ENCODE measurements at places on chromosomes 16 and 17. TPM values are rescaled to one million over a fixed set of nuclear protein-coding genes. Genes with fewer than 3 reads are reported as not detected.

The EVI2B gene
- not detected for total RNA-seq

The GLIS2 gene
- total RNA-seq = 4.4 TPM

The HS3ST3B1 gene
- 11.5 TPM for total RNA-seq

The MARCHF10 gene
- not detected for total RNA-seq

The FOXL1 gene
- 27.3 TPM for total RNA-seq

The NEUROD2 gene
- total RNA-seq = not detected

The SLX4 gene
- total RNA-seq = 6.7 TPM

The CTF1 gene
- total RNA-seq = 6.1 TPM

The ACSM3 gene
- 0.29 TPM for total RNA-seq

The HAP1 gene
- under 0.01 TPM for total RNA-seq

The FOXK2 gene
- 46.1 TPM for total RNA-seq

The ALOXE3 gene
- total RNA-seq = under 0.01 TPM

The C16orf92 gene
- not detected for total RNA-seq

The CD7 gene
- total RNA-seq = 0.66 TPM

The APOBR gene
- not detected for total RNA-seq

The C16orf89 gene
- under 0.01 TPM for total RNA-seq

The SULT1A2 gene
- 0.15 TPM for total RNA-seq

The WDR81 gene
- 63.8 TPM for total RNA-seq

Data from smooth muscle cell of trachea (primary cell).